ENCODE measurements at places on chromosomes 1 and 21.
A peak's percentile ranks its signal among the peaks of the same experiment; 100 is the strongest.

DNA sequence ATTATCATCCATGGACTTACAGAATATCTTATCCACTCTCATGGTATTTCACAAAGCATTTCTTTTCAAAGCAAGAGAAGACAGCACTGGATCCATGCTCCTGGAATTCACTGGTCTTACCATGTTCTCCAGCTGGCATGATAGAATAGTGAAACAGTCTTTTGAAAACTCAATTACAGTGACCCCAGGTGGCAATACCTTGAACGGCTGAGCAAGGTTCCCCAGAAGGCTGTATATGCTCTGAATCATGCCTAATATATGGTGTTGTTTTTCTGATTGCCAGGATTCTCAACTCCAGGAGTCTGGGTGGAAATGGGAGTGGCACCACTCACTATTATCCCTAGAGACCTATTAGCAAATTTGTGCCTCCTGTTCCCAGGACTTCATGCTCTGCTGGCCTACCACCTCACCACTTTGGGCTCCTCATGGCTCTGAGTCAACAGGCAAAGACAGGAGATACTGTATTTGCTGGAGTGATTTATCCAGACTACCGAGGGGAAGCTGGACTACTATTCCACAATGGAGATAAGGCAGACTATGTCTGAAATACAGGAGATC, 87.6 kb downstream of the CATSPERE start:
- no peak for DNase-seq

DNA sequence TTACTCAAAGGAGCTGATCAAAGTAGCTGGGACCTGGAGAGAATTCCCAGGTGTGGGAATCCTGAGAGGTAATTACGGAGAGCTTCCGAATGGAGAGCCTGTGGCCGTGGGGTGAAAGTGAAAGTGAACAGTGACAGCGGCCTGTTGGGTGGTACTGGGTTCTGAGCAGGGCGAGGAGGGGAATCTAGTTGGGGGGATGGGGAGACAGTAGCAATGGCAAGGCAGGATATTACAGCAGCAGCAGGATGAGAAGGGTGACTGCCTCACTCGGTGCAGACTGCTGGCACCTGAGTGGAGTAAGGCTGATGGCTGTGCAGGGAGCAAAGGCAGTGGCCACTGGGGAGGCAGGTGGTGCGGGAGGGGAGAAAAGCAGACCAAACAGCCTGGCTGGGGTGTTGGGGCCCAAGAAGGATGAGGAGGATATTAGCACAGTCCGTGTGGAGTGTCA, 70.3 kb upstream of the PRDX6 start:
- no peak for DNase-seq

GRCh38 chr1:86551305-86551704, 4.4 kb downstream of the CLCA4 start:
- no peak for DNase-seq

DNA sequence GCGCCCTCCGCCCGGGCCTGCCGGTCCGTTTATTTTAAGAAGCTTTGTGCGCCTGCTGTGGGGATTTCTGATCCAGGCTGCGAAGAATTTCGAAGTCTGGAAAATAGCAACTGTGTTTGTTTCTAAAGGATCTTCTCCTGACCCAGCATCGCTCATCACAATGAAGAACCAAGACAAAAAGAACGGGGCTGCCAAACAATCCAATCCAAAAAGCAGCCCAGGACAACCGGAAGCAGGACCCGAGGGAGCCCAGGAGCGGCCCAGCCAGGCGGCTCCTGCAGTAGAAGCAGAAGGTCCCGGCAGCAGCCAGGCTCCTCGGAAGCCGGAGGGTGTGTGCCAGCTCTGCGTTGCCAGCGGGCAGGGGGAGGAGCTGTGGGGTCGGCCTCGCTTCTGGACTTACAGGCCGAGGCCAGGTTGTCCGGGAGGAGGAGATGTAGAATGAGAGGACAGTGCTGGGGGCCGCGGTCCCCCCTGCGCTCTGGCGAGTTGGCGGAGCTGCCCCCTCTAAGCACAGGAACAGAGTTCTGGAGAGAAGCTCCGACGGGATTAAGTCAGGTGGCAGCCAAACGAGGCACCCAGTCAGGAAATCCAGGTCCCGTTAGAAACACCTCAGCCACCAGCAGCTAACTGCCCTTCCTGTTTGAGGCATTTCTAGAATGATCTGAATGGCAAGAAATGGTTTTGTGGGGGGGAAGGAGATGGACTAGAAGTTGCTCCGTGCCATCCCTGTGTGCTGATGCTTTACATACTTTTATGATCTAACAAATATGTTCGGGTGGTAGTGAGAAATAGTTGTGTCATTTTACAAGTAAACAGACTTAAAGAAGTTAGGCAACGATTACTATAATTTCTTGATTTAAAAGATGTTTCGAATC, 948 bp downstream of the TXLNA start:
- DNase-seq = peak; percentile 19

GRCh38 chr1:226436855-226437491, 29.1 kb upstream of the PARP1 start:
- no peak for DNase-seq

GRCh38 chr1:111720274-111720976, 18.8 kb downstream of the INKA2 start:
- no peak for DNase-seq

GRCh38 chr1:234586892-234587485, 23.0 kb downstream of the IRF2BP2 start:
- no peak for DNase-seq

- DNase-seq = no peak
Measured at GRCh38 chr1:213728593-213729536, 258.9 kb upstream of the PROX1 start.

GRCh38 chr1:164720440-164721227, 161.7 kb downstream of the PBX1 start:
- DNase-seq = no peak

- no peak for DNase-seq
Measured at GRCh38 chr1:230421481-230421880, 4.7 kb downstream of the PGBD5 start.

DNA sequence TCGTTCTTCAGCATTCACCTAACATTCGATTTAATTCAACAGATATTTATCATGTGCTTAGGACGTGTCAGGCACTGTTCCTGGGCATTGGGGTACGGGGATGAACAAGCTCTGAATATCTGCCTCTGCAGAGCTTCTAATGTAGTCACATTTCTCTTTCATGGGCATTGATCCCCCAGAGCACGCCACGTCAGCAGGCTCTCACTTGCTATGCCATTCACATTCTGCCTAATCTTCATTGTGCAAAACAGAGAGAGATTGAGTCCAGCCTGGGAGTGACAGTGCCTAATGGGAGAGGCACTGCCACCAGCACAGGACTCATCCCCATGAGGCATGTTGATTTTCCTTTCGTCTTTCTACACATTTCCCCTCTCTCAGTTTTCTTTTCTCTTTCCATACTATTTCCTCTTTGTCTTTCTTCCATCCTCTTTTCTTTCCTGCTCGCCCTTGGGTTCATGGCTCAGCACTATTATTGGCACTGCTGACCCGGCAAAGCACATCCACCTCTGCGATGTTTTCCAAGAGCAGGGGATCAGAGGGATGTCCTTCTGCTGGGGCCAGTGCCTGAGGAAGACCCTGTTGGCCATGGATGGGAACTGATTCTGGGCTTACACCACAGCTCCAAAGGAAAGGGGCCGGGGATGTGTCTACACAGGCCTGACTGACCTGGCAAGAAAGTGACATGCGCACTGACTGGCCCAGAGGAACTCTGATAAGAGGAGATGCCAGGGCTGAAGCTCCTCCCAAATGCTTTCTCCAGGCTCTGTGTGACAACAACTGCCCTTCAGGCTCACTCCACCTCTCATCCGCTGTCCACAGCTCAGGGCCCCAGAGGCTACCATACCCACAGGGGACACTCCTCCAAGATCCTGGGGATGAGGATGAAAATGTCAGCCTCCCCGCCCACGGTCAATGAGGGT, 195.9 kb downstream of the TOMM20 start:
- DNase-seq = no peak

- DNase-seq = no peak
Measured at GRCh38 chr1:63980740-63981407, 207.1 kb downstream of the ROR1 start.

DNA sequence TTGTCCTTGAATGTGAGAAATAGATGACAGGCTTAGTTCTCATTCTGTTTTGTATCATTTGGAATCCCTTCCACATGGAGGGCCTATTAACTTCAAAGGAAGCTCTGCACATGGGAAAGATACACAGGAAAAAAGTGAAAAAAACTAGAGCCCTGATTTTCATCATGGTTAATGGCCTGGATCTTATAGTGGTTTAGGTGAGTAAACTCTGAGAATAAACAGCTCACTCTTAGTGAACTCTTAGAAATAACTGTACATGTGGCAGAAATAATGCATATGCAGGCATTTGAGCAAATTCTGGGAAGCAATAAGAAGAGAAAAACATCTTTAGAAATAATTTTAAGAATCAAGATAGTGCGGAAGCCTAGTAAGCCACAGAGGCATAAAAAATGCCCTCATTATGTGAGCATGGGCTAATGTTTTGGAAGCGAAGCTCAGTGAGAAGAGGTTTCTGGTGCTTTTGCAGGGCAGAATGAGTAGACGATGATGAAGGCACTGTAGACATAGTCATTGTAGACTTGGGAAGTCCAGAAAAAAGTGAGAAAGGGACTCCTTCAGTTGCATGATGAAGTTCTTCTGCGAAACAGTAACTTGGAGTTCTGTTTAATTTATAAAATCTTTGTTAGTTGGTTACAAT, 279.9 kb downstream of the DNM3 start:
- DNase-seq = no peak

DNA sequence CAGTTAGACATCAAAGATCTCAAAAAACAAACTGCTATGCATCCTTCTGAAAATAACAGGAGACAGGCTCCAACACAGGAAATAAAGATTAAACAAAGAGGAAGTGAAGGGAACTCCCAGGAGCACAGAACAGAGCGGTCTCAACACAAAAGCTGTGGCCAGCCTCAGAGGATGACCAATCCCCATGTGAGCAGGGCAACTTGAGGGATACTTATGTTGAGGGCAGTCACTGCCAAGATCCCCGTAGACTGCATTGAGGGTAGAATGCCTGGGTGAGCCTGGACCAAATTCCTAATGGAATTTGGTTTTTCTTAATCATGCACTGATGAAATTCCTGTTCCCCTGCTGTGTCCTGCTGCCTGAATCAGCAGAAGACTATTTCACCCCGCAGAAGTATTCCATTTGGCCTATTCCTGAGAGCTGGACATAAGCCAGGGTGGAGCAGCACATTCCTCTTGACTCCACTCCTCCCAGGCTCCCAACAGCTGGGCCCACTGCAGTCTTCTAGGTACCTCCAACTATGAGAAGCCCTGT, 49.0 kb downstream of the JAK1 start:
- DNase-seq = peak; percentile 95

- no peak for DNase-seq
Measured at GRCh38 chr1:205069371-205070125, 14.7 kb downstream of the TMEM81 start.

DNA sequence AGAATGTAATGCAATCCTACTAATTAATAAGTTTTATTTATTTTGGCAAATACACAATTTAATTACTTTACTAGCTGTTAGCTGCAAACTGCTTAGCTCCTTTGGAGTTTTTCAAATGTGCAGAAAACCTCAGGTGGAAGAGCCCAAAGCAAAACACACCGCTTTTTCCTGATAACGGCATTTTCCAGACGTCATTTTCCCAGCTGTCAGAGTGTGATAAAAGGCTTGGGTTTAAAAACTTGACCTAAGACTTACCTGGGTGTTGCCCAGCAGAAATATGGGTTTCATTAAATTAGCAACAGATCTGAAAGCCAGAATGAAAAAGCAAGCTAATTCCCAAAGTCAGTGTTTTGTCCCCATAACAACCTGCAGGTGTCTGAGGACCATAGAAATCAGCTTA, 204.0 kb upstream of the HMCN1 start:
- DNase-seq = no peak

DNA sequence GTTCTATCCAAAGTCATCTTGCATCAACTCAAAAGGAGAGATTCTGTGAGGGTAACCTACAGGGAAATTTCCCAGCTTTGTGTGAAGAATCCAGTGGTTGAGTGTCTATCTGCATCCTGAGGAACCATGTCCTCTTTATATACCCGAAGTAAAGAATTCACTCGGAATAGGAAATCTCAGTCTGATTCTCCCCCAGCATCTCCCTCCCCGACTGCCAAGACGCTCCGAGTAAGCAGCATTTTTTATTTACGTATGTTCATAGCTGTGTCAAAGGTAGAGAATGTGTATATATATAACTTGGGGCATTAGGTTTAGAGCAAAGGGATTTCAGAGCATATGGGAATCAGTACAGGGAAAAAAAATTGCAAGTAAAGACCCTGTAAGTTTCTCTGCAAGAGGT, 170.2 kb downstream of the SYT2 start:
- DNase-seq = no peak

- DNase-seq = no peak
Measured at GRCh38 chr1:213053455-213053854, 2.4 kb downstream of the RPS6KC1 start.

DNA sequence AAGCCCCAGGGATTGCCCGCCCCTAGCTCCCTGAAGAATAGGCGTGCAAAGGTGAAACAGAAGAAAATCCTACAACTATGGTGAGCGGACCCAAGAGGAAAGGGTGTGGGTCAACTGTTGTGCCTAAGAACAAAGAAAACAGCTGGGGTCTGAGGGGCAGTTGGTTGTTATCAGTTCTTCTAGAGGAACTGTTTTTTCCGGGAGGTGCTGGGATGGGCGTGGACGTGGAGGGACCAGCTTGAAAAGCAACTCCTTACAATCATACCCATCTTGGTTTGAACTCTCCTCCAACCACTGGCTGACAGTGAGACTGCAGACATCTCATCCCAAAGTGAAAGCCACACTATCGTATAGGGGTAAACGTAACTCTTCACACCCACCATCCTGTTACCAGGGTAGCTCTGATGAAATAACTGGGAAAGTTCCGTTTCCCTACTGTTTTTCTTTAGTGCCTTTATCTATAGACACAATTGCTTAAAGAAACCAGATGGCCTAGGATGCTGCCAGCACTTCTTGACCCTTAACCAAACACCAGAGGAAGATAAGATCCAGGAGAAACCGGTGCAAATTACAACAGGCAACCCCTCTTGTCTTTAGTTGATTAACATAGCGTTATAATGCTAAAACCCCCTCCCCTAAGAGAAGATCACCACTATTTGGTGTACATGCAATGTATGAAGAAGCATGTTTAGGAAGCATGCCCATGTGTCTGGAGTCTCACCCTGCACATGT, 25.6 kb upstream of the FAM89A start:
- no peak for DNase-seq

- DNase-seq = no peak
Measured at GRCh38 chr1:3438661-3439180, 15.7 kb upstream of the ARHGEF16 start.

DNA sequence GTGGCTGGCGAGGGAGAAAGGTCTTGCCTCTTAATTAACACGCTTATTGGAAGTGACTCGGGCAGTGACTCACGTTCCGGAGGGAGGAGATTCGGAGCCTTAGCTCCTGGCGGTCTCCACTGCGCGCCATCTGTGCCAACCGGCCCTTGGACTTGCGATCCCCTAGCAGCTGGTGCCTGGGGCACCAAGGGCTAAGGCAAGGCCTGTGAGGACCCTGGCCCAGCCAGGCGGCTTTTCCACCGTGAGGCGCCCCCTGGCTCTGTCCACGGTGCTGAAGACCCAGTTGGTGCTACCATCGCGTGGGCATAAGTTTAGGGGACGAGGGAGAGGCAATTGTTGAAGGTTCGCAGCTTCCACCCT, 1.3 kb upstream of the SYT6 start:
- no peak for DNase-seq

- DNase-seq = no peak
Measured at GRCh38 chr1:83905315-83905907, 93.5 kb downstream of the TTLL7 start.

- DNase-seq = peak; percentile 34
Measured at GRCh38 chr1:35452106-35452774, 105.0 kb downstream of the KIAA0319L start.

All from stromal cell of bone marrow (primary cell).